ENCODE measurements at places on chromosomes 13 and 19.

GRCh38 chr19:17751912-17752273 is 616 bp downstream of the FCHO1 start:
- H3K4me3 ChIP-seq: peak overlapping the region; percentile 82
- H3K27me3 ChIP-seq: no peaks in the 10 kb centered on the region
- peaks cover 30% of the 10 kb centered on the region for H3K36me3 ChIP-seq
- no peak for DNase-seq
- peak overlapping the region; percentile 80 for H3K27ac ChIP-seq

GRCh38 chr13:39451301-39451700 is 151.7 kb downstream of the LHFPL6 start:
- H3K27me3 ChIP-seq: no peaks in the 10 kb centered on the region
- H3K4me1 ChIP-seq: no peaks in the 10 kb centered on the region
- no peak overlapping the region for H3K27ac ChIP-seq
- H3K4me3 ChIP-seq: no peak overlapping the region

GRCh38 chr13:73970421-73971055 is 163.7 kb downstream of the KLF12 start:
- no peak for DNase-seq
- H3K4me3 ChIP-seq: no peak overlapping the region
- H3K4me1 ChIP-seq: no peaks in the 10 kb centered on the region

GRCh38 chr13:26310470-26310869 is 56.5 kb downstream of the CDK8 start:
- no peaks in the 10 kb centered on the region for H3K4me1 ChIP-seq
- no peak overlapping the region for H3K4me3 ChIP-seq
- DNase-seq: no peak
- no peaks in the 10 kb centered on the region for H3K27me3 ChIP-seq

Data from T-cell (primary cell).